KG1 (cell line): ENCODE measurements at places on chromosomes 4 and X.
A peak's percentile ranks its signal among the peaks of the same experiment; 100 is the strongest.

DNA sequence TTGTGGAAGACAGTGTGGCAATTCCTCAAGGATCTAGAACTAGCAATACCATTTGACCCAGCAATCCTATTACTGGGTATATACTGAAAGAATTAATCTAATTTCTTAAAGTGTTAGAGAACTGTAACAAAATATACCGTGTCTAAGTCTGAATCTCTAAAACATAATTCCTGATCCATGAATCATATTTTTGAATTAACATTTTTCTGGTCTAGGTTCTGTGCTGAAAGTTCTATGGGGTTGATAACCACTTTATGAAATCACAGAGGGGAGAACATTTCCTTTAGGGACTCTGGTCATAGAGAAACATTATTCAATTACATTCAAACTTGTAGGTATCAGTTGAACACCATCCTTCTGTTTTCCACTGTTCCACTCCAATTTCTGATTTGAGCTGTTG is 91.9 kb upstream of the ETNPPL start:
- DNase-seq = no peak

GRCh38 chr4:77465271-77465670 is 140.3 kb upstream of the CXCL13 start:
- DNase-seq = no peak

DNA sequence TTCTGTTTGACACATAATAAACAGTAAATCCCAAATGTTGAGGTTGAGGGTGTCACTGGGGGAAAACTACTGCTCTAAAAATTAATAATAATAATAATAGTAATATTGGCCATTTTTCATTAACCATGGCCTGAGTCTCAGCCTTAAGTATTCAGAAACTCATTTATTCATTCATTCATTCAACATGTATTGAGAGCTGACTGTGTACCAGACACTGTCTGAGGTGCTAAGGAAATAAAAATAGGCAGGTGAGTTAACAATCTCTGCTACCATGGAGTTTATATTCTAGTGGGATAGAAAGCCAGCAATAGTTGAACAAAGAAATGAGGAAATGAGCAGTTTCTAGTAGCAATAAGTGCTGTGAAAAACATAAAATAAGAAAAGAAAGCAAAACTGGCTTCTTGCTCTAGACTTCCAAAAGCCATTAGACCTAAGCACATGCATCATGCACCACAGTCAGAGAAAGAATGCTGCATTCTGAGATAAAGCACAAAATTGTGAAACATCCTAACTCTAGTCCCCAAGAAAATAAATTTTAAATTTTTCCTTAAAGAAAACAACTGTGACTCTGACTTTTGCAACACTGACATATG is 278.7 kb downstream of the RCHY1 start:
- DNase-seq = no peak

DNA sequence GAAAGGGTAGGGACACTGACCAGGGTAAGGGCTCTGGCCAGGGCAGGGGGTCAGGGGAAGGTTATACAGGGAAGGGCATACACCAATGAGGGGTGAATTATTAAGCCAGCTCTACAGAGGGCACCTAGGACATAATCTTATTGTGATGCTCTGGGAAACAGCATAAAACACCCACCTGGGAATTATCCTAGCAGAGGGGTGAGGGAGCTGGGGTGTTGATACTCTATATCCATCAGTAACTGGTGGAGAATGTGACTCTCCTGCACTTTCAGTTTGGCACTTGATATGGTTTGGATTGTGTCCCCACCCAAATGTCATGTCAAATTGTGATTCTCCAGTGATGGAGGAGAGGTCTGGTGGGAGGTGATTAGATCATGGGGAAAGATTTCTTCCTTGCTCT is 291.2 kb downstream of the ASMT start:
- no peak for DNase-seq

DNA sequence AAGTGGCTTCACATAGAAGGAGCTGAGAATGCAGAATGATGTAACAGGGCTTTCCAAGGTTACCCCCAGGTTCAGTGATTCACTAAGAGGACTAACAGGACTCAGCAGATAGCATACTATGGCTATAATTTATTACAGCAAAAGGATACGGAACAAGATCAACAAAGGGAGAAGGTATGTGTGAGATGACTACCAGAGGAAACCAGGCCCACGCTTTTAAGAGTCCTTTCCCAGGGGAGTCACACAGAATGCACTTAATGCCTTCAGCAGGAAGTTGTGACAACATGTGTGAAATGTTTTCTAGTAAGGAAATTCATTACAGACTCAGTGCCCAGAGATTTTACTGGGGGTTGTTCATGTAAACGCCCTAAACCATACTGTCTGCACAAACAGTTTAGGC is 373.6 kb upstream of the MAGEB2 start:
- no peak for DNase-seq

- no peak for DNase-seq
Observed at GRCh38 chr4:6909970-6910339, 329 bp downstream of the TBC1D14 start.

GRCh38 chr4:149370785-149371420 is 444.7 kb downstream of the IQCM start:
- peak; percentile 2 for DNase-seq

DNA sequence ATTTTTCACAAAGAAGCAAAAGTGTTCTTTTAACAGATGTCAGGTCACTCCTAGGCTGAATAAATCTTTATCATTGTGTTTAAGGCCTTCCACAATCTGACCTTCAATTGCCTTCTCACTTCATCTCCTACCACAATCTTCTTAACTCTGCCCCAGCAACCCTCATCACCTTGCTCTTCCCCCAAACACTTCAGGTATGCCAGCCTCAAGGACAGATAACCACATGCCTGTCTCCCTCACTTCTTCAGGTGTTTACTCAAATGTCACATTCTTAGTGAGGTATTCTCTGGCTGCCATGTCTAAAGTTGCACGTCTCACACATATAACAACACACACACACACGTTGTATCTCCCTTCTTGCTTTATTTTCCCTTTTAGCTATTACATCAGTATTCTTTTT is 146.5 kb downstream of the ANKRD50 start:
- no peak for DNase-seq

GRCh38 chrX:20141281-20142220 is at the start of gene EIF1AX:
EIF1AX (minus strand) TSS chrX:20141838; CDS start chrX:20141640, 198 bp downstream.
- DNase-seq = peak; percentile 85

DNA sequence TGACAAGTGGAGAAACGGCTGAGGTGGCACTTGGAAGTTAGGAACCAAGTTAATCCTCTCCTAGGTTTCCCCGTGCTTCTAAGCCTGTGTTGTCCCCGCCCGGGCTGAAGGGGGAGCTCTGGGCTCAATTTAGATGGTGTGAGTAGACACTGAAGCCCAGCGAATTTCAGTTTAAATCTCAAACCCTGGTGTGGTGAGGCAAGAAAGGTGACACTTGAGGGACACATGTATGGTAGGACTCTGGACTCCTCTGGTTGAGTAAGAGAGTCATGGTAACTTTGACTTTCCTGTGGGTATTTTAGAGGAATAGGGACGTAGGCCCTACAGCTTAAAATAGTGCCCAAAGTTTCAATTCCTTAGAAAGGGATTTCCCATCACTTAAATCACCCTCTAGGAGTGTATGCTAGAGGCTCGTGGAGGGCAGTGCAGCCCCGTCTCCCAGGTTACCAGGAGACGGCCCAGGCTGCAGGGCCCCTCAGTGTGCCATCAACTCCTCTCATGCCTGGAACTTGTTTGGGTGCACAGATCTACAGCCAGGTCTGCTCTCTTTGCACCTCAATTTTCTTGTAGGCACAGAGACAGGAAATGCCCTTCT is 24.0 kb downstream of the HAND2 start:
- DNase-seq = no peak

DNA sequence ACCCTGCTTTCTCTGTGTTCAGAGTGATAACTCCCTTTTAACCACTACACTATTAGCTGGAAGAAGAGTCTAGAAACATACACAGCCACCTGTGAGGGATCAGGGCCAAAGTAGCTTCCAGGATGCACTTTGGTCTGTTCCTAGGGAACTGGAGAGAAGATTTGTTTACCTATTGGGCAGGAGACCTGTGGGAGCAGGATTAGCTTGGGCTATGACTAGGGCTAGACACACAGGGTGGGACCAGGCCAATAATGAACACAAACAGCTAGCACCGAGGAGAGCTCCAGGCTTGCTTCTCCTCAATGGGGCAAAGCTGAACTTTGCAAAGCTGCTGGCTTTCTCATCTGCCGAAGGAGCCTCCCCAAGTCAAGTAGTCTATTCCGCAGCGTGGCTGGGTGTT is 24.4 kb upstream of the MAP7D3 start:
- no peak for DNase-seq

DNA sequence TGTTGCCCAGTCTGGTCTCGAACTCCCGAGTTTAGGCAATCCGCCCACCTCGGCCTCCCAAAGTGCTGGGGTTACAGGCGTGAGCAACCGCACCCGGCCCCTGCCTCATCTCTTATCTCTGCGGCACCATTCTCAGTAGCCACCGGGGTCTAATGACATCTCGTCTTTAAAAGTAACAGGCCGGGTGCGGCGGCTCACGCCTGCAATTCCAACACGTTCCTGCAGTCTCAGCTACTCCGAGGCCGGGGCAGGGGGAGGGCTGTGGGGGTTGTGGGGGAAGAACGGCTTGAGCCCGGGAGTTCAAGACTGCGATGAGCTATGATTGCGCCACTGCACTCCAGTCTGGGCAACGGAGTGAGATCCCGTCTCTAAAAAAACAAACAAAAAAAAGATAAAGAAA is 28.8 kb downstream of the ING2 start:
- DNase-seq = no peak

- no peak for DNase-seq
Observed at GRCh38 chr4:109931318-109931717, 18.6 kb downstream of the EGF start.

DNA sequence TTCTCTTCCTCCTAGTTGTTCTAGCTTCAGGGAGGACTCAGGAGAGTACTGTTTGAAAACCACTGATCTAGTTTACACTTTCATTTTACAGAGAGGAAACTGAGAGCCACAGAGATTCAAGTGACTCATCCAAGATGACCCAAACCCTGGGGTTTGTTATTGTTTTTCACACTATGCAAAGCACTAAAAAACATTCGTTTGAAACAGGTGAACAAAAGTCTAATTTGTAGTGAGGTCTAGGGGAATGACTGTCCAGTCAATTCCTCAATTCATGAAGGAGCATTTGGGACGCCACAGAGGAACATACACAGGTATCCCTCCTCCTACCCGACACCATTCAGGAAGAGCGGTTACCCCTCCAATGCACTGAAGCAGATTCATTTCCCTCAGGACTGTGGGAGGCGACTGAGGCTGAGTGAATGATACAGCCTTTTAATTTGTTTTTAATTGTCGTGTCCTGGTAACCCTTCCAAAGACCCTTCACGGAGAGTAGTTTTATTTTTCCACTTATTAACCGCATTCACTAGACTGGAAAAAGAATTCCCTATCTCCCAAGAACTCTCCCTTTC is 30.3 kb downstream of the TLR10 start:
- no peak for DNase-seq

GRCh38 chr4:76738086-76738931 is 159.6 kb downstream of the SOWAHB start:
- DNase-seq = no peak

DNA sequence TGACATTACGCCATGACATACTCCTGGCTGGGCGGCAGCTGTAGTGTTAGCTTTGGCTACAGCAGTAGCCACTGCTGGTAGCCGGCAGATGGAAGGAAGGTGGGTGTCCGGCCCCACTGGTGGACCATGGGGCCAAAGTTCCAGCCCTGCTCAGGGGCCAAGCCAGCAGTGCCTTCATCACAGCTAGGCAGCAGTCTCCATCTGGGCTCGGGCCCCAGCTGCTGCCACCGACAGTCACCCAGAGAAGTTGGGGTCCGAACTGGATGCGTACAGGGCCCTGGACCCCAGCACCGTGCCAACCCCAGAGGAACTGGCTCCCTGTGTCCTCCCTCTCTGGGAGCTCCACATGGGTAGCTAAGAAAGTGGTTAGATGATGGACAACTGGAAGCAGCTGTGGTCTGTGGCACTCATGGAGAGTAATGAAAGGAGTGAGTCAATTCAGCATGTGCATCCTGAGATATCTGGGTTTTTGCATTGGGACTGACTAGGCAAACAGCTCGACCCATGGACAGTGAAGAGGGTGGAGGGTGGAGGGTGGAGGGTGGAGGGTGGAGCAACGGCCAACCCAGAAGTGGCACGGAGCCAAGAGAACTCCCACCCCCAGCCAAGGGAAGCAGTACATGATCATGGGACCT is 366.6 kb upstream of the GRIA3 start:
- no peak for DNase-seq

- DNase-seq = no peak
Observed at GRCh38 chr4:69823481-69824186, 36.3 kb downstream of the SULT1E1 start.

- DNase-seq = no peak
Observed at GRCh38 chrX:73930300-73930699, 367.3 kb downstream of the CHIC1 start.

DNA sequence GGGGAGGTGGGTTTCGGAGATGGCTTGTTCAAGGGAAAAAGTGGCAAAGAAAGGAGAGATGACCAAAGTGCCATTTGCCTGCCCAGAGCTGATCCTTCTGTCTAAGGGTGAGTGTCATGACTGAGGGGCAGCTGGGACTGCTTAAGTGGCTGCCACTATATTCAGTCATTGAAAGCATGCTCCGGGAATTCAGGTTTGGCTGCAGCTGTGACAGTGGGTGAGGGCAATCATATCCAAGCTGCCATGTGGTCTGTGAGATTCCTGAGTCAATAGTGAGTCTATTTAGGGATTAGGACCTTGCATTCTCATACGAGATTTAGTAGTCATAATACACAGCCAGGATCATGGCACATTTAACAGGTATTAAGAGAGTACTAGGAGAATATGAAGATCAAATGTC is 138.8 kb upstream of the BANK1 start:
- no peak for DNase-seq

DNA sequence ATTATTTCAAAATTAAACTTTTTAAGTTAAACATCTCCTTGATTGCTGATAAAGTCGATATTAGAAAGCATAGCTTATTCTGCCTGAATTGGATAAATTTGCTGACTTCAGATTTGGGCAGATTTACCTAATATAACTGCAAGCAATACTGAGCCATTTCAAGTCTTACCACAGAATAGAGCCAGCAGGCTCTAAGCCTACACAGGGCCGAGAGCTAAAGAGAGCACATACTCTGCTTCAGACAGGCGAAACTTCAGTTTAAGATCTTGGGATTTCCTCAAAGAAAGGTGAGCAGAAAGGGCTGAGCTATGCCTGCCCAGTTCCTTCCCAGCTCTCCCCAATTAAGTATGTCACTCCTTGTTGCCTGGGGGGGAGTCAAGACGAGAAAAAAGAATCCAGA is 240.6 kb upstream of the NOCT start:
- DNase-seq = no peak
